ENCODE measurements at places on chromosomes 1 and 21.

DNA sequence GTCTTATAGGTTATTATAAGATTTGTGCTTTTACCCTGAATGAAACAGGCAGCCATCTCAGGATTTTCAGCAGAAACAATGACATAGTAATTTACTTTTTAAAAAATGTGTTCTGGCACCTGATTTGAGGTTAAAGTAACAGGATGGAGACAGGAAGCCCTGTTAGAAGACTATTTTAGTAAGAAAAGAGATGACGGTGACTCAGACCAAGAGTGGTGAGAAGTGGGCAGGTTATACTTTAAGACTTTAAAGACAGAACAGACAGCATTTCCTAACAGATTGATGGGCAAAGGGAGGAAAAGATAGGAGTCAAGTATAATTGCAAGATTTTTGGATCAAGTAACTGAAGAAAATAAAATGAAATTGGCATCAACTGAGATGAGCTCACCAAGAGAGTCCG lies 436.8 kb upstream of the NR5A2 start:
- DNase-seq, result no peak

- peak; percentile 87 for DNase-seq
Observed at GRCh38 chr1:3618881-3619671, 5.7 kb upstream of the TPRG1L start.

DNA sequence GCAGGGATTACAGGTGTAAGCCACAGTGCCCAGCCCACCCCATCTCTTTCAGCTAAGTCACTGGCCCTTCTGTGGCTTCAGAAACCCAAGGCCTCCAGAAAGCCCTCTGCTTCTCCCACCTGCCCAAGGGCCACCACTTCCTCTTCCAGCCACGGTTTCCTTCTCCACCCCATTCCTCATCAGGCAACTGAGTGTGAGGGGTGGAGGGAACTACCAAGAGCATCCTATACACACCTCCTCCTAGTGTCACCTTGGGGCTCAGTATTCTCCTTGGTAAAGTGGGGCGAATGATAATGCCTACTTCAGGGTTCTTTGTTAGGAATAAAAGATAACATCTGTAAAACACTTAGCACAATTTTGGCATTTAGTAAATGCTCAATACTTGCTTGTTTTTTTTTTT lies 30.0 kb downstream of the KNCN start:
- DNase-seq, result no peak

DNA sequence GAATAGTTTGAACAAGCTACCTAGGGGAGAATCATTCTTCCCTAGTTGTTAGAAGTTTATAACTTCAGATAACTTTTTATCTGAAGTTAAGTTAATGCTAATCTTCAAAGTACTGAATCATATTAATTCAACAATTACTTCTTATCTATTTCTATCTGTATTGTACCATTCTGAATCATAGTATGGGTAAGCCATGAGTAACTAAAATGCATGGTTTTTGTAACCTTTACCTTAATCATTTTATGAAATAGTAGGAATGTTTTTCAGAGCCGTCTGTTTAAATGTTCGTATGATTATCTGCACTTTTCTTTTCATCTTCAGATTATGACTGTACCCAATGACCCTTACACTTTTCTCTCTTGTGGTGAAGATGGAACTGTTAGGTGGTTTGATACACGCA lies 50.3 kb upstream of the MPC2 start:
- DNase-seq, result no peak

DNA sequence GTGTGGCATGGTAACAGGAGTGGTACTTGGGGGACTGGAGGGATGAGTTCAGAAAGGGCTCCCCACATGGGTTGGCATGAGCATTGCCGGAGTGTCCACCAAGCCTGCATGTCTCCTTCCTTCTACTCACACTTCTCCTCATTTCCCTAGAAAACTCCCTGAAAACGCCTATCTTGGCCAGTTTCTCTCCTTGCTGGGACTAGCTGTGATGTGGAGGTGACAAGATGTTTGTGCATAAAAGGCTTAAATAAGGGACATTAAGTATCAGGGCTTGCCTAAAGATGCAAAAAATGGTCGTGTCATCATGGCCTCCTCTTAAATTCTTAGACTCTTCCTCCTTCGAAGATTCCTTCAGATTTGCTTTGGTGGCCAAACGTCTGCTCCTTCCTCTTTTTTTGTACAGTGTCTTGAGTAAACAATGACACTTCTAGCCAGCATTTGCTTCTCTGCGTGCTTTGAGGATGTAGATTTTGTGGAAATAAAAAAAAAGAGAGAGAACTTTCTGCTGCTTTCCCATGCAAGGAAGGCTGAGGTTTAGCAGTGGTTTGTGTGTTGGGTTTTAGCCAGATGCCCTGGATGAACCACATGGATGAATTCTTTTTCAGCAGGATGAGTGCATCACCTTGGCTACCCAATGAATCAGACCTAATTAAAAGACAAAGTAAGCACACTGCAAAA lies 239.1 kb upstream of the IRF2BP2 start:
- DNase-seq, result no peak

- no peak for DNase-seq
Observed at GRCh38 chr1:185441605-185442004, 124.6 kb upstream of the IVNS1ABP start.

DNA sequence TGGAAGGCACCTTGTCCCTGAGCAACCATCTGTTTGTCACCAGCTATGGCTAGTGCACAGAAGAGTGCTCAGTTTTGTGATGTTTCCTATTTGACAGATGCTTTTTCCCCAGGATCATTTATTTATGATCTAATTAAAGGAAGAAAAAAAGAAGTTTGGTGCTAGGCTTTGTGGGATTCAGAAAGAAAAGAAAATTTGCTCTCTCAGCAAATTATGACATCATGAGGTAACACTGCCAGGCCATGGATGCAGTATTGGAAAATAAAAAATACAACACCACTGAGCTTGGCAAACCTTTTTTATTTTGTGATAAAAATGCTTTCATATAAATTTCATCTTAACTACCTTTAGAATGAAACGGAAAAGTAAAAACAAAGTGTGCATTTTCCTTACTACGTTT lies 15.5 kb upstream of the ADAM30 start:
- no peak for DNase-seq

DNA sequence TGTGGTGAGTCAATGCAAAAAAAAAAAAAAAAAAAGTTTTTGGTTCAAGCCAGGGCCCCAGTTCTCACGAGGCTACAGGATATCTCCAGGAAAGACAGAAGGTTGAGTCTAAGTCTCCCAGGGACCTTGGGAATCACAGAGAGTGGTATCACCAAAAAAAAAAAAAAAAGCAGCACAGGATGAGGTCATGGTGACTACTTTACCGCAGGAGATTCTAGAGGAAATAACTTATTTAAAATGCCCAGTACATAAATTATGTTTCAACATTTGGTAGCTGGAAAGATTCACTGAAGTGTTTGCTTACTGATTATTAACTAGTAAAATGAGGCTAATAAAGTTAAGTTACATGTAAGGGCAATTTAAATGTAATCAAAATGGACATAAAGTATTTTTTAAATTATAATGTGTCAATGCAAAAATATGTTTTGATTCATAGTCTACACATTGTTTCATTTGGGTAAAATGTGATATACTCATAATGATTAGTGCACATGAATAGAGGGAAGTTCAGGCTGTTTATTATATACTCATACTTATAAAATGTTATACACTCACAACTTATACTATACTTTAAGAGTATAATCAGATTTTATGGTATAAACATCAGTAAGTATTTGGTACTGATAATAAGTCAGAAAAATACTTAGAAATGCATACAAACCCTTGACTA lies 84.1 kb downstream of the PLPPR5 start:
- DNase-seq, result no peak

- DNase-seq, result no peak
Observed at GRCh38 chr1:215842905-215843304, 275.8 kb downstream of the KCTD3 start.

DNA sequence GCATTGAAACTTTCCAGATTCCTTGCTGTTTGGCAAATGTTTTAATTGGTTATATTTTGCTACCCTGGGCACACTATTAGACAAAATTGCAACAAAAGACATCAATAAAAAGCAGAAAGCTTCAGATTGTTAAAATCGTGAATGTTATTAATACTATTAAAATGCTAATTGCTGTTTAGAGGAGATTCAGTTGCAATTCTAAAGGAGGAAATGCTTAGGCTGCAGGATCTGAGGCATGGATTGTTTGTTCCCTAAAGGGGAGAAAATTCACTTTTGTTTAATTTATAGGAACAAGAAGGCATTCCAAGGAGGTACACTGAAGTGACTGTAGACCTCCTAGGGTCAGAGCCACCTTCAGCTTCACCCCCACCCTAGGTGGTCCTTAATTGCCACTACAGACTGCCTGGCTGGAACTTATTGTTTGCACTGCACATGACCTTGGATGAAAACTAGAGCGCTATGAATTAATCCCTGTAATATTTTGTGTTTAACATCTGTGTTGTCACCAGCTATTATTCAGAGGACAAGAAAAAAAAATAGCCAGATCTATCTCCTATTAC lies 1266.9 kb upstream of the ADGRL2 start:
- DNase-seq, result no peak

GRCh38 chr1:31569596-31570173 lies 6.6 kb upstream of the TINAGL1 start:
- no peak for DNase-seq

- no peak for DNase-seq
Observed at GRCh38 chr21:23522751-23523150, 2084.5 kb downstream of the MRPL39 start.

DNA sequence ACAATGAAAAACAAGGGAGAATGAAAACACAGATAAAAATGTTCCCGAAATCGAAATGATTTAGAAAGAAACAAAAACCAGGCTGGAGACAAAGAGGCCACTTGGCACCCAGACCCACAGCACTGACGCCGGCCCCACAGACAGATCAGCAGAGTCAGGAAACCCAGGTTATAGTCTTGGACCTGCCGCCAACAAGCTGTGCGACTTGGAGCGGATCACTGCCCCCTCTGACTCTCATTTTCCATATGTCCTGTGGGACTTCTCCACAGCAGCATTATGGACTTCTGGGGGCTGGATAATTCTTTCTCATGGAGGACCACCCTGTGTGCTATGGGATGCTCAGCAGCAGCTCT lies 72.4 kb downstream of the MATN1 start:
- no peak for DNase-seq

DNA sequence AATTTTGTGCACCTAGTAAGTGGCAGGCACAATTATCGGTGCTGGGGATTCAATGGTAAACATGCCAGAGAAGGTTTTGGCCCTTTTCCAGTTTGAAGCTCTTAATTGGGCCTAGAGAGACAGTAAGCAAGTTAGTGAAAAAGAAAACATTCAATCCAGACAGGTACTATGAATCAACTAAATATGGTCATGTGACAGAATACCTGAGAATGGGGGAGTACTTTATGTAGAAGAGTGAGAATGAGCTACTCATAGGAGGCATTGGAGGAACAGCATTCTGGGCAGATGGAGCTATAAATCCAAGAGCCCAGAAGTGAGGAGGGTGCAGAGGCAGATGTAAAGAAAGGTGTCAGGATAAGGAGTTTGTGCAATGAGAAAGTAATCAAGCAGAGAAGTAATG lies 1017.9 kb downstream of the ADGRL2 start:
- no peak for DNase-seq

DNA sequence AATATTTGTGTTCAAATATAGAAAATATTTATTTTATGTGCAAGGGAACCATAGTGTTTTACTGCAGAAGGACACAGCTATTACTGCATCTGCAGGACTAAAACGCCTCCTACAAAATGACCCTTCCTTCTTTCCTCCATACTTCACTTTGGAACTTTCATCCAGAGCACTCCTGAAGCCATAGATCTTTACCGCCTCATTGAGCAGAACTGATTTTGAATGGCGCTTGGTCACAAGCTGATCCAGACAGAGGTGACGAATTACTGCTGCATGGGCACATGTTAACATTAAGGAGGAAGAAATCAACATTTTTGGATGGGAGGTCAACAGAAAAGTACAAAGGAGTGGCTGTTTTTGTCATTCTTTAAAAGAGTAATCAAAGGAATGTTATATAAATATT lies 931.6 kb downstream of the NCAM2 start:
- DNase-seq, result peak; percentile 4

DNA sequence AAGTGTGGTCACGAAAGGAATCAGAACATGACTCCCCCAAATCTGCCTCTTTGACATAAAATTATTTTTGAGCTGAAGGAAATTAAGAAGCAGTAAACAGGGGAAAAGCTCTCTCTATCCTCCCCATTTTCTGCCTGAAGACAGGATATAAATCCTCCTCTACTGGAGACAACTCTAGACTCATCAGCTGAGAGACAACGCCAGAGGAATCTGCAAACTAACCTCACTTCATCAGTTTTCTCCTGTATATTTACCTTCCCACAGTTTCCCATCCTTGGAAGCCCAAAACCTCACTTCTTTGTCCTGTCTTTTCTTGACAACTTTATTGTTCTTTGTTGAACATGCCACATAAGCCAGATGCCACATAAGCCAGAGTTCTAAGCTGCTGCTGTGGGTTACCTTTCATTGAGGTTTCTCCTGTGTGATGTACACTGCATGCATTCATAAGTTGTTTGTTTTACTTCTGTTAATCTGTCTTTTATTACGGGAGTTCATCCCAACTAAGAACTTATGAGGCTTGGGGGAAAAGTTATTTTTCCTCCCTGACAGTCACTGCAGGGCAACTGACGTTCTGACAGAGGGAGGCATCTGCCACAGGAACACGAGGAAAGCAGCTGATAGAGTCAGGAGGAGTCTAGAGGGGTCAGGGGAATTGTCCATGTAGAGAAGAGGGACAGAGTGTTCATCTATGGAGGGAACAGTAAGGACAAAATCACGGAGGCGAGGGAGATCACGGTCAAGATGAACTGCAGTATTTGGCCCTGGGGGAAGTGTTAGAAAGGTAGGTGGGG lies 19.2 kb downstream of the ST6GALNAC3 start:
- DNase-seq, result no peak

DNA sequence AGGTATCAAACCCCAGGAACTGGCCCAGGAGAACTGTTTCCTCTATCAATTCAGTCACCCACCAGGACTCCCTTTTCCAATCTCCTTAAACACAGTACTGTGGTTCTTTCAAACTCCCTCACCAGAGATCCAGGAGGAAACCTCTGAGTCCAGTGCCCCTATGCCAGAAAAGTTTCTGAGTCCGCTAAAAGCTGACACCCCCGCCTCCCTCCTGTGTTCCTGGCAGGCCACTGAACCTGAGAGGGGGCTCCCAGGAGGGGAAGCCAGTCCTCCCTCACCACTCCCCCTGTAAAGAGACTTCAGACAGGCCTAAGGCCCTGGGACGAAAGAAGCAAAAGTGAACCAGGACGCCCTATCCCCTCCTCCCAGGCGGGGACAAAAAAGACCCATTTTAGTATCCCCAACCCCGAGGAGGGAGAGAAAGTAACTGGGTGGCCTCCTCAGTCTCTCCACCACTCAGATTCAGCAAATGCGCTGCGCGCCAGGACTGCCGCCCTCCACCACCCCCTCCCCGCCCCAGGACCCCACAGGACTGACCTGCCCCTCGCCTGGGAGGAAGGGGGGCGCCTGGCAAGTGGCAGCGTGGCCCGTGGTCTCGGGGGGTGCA lies 624 bp downstream of the SLC41A1 start:
- DNase-seq, result peak; percentile 48

GRCh38 chr1:18924221-18924691 lies 21.9 kb upstream of the ALDH4A1 start:
- no peak for DNase-seq

DNA sequence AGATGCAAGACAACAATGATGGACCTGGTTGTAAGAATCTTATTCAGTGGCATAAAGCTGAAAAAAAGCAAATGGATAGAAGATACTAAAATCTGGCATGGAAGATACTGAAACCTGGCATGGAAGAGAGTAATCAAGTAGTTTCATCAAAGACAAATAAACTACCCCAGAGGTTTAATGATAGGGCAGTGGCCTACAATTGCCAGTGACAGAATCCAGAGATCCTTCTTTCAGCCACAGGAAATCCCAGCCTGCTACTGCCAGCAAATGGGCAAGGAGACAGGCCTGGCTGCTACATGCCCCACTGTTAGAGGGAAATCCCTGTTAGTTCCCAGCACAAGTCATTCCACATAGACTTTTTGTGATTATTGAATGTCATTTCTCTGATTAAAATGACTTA lies 409.4 kb downstream of the VAV3 start:
- no peak for DNase-seq
